ENCODE measurements at places on chromosomes 1 and 21.

DNA sequence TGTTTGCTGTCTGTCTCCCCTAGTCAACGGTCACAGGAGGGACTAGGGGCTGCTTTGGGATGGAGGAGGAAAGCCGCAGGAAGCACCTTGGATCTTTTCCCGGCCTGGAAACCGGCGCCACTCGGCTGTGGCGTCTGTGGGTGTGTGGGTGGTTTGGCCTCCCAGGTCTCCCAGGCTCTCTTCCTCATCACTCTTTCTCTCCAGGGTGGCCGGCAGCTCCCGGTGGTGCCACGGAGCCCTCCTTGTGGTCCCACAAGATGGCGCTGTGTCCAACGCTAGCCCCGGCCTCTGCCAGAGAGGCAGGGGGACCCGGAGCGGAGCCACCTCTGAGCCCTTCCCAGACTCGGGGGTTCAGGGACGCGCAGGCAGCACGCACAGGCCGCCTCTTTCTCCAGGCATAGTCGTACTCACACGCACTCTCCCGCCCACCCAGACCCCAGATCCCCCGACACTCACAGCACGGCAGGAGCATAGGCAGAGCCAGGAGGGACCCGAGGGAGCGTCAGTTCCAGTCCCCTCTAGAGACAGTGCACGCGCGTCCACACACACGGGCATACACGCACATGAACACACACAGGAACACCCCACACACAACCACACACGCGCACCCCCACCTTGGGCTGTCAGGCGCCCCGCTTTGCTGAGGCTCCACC lies 31.2 kb downstream of the CDCP2 start:
- DNase-seq, result peak; percentile 79

DNA sequence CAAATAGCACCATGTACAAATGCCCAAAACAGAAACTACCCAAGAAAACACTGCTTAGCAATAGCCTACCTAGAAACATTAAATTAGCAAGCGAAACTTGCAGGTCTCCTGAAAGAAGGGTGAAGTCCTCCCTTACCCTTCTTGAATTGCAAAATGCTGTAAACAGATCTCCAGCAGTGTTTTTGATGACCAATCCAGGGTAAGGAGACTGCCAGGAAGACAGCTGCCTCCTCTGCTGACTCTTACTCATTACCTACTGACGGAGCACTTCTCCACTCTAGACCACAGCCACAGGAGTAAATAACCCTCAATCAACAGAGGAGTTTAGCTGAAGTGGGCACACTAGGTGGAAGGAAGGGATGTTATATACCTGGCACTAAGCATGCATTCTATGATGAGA lies 32.2 kb upstream of the GADD45A start:
- no peak for DNase-seq

DNA sequence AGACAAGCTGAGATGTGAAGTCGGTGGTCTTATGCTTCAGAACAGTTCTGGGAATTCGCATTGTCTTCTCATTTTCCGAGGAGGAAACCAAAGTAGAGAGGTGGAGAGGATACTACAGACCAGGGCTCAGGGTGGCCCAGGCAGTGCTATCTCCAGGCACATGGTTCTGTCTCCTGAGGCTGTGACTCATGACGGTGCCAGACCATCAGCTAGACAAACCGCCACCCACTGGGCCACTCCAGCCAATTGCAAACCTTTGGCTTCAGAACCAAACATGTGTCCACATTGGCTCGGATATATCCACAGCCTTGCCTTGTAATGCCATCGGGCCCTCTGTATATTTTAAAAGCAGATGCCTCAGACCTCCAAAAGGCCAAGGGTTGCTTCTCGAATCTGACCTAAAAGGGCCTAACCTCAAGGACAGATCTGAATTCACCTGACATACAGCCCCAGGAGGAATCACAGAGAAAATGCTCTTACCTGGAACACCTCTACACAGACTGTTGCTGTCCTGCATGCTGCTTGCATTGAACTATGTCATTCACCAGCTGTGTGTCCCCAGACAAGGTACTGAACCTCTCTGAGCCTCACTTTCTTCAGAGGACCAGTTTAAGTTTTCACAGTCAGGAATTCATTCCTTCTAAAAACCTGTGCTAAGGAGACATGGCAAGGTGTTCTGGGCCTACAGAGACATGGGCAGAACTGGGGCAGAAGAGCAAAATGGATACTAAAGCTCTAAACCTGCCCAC lies 224.9 kb upstream of the JUN start:
- DNase-seq, result no peak

DNA sequence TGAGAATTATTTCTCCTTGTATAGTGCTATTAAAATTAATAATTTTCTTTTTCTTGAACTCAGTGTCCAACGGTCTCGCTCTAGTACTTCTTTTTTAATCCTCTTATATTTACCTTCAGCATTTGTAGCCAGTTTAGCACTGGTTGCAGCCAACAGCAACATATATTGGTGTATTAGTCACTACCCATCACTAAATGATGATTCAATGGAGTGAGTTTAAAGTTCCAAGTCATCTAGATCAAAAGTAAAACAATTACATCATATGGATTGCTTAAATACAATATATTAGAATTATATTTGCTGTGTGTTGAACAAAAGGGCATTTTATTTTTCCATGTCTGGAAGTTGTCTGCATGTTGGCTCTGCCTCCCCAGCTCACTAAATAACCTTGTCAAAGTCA lies 591.8 kb downstream of the ADGRL2 start:
- DNase-seq, result no peak

- no peak for DNase-seq
Observed at GRCh38 chr1:160451859-160452232, 51.5 kb downstream of the VANGL2 start.

- DNase-seq, result no peak
Observed at GRCh38 chr1:972726-973458, 6.6 kb downstream of the PLEKHN1 start.

DNA sequence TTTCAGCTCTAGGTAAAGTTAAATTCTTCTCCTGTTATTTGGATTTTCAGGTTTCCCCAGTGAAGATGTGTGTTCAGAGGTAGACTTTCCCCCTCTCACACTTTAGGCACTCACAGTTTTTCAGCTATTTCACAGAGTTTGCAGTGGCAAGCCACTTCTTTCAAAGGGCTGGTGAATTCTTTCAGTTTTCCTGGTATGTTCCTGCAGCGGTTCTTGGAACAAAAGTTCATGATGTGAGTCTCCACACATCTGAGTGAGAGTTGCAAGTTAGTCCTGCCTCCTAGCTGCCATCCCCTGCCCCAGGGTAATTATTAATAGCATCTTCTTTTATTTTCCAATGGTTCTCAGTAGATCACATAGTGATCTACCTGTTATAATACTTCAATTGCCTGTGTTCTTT lies 27.3 kb upstream of the CD84 start:
- DNase-seq, result no peak

- DNase-seq, result no peak
Observed at GRCh38 chr1:113677250-113678158, 81.8 kb downstream of the PHTF1 start.

DNA sequence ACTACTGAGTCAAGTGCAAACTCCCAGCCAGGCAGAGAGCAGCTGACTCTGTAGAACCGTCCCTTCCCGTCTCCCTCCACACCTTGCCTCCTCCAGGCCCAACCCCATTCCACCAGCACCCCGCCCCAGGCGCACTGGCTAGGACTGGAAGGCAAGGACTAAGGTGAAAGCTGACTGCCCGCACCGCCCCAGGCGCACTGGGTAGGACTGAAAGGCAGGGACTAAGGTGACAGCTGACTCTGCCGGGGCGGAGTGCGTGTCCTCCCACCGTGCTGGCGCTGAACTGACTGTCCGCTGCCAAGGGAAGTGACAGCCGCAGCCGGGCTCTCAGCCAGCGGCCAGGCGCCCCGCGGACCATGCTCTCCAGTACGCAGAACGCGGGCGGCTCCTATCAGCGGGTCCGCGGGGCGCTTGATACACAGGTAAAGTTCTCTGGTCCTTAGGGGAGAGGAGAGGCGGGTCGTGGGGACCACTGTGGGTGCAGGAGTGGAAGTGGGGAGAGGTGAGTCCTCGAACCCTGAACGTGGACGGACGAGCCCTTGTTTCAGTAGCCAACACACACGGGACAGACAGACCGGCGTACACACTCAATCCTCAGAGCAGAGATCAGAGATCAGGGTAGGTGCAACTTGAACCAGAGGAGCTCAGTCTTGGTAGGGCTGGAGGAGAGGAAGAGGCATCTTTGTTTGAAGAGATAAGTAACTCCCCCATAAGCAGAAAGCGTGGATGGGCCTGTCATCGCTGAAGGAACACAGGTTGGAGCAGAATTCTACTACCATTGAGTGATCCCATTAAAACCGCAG lies 58.0 kb downstream of the RBM11 start:
- no peak for DNase-seq

DNA sequence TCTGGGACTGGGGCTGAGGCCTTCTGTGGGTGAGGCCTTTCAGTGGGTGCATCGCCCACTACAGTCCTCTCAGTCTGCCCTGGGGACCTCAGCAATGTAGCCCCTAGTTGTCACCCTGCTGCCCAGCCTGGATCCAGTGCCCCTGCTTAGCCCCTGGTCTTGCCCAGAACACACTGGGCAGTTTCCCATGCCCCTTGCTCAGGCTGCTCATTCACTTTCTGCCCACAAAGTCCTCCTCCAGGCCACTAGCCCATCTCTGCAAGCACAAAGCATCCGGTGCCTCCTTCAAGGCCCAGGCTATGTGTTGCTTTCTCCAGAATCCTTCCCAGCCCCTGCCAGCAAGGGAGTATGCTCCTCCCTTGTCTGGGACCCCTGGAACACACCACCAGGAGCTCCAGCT lies 5.4 kb upstream of the ADORA1 start:
- no peak for DNase-seq
